ENCODE measurements at places on chromosomes 4 and X.

- no peak for DNase-seq
Measured at GRCh38 chrX:138345801-138346200, 365.7 kb downstream of the FGF13 start.

- no peak for DNase-seq
Measured at GRCh38 chrX:155563099-155563498, 49.7 kb downstream of the TMLHE start.

DNA sequence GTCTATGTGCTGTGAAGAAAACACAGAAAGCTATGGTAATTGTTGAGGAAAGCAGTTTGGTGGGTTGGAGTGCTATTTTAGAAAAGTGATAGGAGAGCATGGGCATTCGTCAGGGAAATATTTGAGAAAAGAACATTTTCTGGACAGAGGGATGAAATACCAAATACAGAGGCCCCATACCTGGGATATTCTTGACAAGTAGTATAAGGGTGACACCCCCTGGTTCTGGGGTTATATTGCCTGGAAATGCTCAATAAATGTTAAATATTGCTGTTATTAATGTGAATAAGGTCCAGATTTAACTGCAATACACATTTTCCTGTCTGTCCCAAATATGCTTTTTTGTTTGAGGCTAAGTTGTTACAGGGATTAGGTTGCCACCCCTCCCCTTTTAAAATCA, 42.9 kb downstream of the WWC2 start:
- no peak for DNase-seq

DNA sequence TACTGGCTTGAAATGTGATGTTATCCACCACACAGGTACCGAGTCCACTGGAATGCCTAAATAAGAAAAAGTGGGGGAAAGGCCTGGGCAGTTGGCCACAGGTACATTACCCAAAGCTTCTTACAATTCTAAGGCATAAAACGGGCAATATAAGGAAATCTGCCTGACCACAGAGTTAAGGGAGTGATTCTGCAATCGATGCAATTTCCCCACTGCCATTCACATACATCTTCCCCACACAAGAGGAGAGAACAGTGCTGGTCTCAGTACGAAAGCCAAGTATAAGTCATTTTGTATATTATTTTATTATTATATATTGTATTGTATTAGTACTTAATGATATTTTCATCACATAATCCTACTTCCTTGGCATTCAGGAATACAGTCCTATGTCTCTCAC, 30.6 kb downstream of the RFC1 start:
- no peak for DNase-seq

DNA sequence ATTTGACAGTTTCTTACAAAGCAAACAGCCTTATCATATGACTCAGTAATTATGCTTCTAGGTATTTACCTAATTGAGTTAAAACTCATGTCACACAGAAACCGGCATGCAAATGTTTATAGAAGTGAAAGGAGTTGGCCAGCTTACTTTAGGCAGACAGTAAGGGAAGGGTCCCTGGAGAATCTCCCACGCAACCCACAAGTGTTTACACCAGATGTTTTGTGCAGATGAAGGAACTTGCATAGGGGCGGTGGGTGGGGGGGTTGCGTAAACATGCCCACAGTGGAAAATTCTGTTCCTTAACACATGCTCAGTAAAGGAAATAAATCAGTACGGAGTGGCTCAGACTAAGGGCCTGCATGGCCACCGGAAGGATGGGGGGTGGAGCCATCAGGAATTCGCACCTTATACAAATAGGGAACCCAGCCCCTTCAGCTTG, 330.5 kb upstream of the AADAT start:
- no peak for DNase-seq

DNA sequence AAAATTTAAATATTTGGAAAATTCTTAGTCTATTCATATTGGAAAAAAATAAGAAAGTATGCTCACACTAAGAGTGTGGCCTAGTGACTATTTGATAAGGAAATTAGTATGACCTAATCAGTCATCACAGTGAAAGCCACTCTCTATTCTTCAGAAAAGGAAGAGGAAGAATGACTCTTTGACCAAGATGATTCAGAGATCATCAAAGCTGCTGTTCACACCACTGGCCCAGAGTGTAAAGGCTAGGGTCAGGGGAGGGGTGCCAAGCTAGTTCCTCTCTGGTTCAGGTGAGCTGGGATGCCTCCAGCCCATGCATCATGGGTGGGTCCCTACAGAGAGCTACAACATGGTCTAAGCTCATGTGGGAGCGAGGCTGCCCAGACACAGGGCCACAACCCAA, 396.9 kb upstream of the NDST3 start:
- DNase-seq = no peak

- DNase-seq = no peak
Measured at GRCh38 chrX:116204932-116205331, 34.4 kb downstream of the AGTR2 start.

DNA sequence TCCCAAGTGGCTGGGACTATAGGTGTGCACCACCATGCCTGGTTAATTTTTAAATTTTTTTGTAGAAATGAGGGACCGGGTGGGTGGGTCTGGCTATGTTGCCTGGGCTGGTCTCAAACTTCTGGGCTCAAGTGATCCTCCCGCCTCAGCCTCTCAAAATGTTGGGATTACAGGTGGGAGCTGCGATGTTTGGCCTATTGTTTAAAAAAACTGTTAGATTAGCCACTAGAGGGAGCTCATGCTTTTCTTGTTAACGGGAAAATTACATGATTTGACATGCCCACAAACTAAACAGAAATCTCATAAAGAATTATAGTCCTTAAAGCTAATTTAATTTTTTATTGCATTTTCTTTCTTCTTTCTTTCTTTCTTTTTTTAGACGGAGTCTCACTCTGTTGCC, 5.0 kb upstream of the SDAD1 start:
- DNase-seq = no peak

DNA sequence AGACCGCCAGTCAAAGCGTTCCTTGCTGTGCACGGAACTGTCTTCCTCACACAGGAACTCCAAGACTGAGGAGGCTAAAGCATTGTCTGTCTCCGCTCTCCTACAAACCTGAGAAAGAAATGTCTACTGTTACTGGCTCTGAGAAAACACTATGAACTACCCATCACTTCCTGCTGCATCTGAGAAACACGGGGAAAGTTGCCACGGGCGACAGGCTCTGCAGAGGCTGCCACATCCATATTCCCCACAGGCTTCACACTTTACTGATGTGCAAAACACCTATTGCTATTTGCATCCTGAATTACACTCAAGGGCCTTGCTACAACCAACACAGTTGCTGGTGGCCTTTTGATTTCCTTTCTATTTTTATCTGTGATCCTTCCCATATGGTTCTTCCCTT, 59.0 kb downstream of the AFAP1 start:
- DNase-seq = no peak

- DNase-seq = no peak
Measured at GRCh38 chr4:61254406-61254805, 54.3 kb downstream of the ADGRL3 start.

DNA sequence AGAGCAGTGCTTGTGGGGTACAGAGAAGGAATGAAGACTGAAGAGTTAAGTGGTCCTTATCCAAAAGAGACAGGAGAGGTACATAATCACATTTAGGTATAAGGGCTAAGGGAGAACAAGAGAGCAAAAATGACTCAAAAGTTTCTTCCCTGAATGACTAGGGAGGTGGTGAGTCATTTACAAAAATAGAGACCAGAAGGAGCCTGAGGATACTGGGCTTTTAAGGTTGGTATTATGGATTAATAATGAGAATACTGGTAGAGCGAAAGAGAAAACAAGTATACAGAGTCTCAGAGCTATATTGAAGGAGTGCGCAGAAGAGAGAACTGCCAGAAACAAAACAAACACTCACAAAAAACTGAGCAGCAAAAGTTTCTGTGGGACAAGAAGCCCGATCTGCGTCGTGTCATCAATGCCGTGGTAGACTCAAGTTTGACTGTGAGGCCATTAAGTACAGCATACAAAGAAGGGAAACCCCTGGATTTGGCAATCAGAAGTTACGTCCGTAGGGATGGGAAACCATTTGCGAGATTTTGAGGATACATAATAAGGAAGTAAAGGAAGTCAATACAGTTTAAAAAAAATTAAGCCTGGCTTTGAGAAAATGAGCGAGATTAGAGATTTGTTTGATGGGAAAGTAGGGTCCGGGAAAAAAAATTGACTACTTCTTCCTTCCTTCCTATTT, 129.1 kb upstream of the STIM2 start:
- no peak for DNase-seq

GRCh38 chr4:1568855-1569460, 115.2 kb downstream of the FAM53A start:
- no peak for DNase-seq

- DNase-seq = no peak
Measured at GRCh38 chrX:134368126-134368525, 91.8 kb upstream of the HPRT1 start.

DNA sequence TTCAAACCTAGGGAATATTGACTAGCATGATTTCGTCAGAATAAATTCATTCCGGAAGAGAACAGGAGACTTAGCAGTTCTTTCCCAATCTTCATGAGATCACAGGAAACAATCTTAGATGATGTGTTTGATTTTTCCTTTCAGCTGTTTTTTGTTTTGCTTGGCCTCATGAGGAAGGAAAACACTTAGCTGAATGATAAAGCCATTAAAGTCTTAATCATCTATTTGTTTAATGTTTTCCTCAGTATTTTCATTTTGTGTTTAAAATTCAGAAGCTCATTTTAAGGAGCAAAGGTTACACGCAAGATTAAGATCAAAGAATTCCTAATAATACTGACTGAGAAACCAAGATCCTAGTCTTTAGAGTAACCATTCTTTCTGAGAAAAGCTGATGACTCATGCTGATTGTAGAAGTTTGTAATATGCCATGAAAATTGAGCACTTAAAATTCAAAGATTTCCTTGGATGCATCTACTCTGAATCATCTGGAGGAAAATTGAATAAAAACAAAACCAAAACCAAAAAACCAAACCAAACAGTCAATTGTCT, 15.4 kb upstream of the TBC1D19 start:
- no peak for DNase-seq

DNA sequence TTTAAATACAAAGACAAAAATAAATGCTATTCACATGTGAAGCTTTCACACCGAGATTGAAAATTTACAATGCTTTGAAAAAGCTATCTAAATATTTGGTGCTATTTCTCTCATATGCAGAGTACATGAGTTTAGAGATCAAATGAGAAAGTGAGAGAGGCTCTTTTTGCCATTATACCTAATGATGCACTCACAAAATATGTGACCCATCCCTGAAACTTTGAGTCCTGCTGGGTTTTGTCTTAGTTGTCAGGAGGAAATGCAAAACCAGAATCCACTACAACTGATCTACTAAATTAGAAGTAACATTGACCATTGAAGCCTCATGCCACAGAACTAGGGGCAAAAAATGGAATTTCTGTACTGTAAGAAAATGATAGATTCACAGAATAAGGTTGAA, 251.7 kb downstream of the MAPK10 start:
- DNase-seq = no peak

DNA sequence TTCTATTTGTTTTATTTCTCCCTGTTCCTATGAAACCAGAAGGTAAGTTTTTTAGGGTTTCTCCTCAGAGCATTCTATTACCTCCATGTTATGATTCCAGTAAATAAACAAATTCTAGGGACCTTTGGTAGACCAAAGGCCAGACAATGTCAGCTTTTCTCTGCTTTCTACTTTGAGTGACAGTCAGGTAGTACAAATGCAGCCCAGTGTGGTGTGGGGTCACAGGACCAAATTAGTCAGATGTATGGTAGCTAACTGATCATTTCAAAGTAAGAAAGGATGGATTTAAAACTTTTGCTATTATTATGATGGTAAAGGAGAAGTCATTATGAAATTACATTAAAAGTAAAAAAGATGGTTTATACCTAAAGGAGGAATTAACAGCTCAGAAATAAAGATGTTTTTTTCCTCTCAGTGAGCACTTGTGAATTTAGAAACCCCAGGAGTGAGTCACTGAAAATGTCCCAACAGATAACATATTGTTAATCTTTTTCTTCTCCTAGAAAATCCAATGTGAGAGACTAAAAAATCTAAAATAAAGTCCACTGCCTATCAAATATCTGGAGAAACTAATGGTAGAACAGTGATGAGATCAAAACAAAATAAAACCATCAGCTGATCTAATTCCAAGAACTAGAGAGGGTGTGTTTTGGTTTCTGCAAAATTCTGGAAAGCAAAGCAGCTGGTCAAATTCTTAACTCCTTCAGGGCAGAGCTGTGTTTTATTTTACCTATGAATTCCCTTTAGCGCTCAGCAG, 16.6 kb upstream of the KLHL2 start:
- DNase-seq = no peak

DNA sequence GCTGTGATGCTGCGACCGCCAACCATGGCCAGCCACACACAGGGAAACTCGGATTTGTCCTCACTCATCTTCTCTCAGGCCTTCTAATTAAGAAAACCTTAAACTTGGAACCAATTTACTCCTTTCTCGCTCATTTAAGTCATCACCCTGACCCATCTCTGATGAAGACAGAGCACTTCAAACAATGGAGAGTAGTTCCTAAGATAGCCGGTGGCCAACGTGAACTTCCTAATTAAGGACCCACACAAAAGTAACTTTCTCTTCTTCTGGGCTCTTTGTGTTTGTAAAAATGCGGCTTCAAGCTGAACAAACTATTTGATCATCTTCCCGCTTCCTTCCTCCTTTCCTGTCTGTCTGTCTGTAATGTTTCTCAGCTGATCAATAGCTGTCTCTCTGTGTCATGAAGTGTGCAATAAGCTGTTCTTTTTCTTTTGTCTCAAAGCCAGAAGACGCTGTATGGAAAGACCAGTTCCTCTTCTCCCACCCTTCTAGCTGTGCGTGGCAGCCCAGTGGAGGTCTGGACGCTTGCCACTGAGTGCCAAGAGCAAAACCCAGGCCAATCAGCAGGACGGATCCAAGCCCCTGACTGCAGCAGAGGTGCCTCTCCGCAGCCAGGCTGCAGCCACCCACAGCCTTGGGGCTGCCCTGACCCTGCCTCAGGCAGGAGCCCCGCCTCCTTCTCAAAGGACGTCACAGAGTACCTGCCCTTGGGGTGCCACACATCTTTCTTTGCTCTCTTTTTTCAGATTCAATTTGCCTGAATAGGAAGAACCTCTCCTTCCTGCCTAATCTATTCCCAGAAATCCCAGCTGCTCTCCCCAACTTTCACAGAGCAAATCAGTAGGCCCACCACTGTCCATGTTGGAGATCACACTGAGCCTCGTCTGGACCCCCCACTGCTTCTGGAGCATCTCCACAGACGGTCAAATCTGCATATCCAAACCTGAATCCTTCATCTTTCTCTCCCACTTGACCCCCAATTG, 59.3 kb downstream of the MAML3 start:
- peak; percentile 40 for DNase-seq

DNA sequence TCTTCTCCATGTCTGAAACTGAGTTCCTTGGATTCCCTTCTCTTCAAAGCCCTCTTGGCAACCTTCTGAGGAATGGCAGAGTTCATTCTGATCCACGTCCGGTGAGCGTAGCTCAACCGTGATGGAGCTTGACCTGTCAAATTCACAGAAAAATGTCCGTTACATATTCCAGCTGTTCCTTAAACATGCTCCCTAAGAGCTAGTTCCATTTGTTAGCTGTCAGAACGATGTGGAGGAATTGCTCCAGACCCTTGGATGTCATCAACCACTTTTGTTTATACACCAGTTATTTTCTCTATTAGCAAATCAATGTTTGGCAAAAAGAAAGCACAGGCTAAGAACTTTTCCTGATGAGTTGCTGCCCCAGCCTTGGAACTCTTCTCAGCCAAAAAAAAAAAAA, 50.1 kb downstream of the NHS start:
- no peak for DNase-seq

- DNase-seq = no peak
Measured at GRCh38 chr4:186622788-186623464, 67.6 kb upstream of the MTNR1A start.

Measured in activated CD8-positive, alpha-beta memory T cell treated with anti-CD3 and anti-CD28 coated beads for 1 hour (primary cell).